ENCODE measurements at places on chromosomes 16 and 17. TPM values are rescaled to one million over a fixed set of nuclear protein-coding genes. Genes with fewer than 3 reads are reported as not detected.
A peak's percentile ranks its signal among the peaks of the same experiment; 100 is the strongest.

UMOD gene
- not detected for total RNA-seq

- DNase-seq = no peak
Observed at GRCh38 chr17:20262226-20263114, 204.9 kb downstream of the LGALS9B start.

PKMYT1 gene
- 144 TPM for total RNA-seq

DNA sequence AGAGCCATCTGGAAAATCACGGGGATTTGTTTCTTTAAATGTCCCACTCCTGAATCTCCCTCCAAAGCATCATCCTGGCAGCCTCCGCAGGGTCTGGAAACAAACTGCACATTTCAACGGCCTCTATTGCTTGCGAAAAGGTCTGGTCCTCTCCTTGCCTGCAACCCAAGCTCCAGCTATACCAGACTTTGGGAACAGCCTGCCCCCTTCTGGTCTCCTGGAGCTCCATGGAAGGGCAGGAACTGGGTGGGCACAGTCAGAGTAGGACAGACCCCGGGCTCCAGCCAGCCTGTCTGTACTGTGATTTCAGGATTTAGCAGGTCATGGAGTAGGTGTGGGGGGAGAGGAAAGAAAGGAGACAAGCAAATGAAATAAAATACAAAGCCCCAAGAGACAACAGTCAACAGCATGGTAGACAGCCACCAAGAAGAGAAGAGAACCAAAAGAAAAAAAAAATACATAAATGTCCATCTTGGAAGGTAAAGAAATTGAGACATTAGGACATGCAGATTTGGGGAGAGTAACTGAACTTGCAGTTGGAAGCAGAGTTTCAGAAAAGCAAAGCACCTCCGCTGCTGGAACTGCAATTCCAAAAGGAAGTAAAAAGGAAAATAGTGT, 2.7 kb downstream of the XYLT1 start:
- peak; percentile 34 for DNase-seq

GRCh38 chr17:32943647-32944191, 15.8 kb downstream of the TMEM98 start:
- no peak for DNase-seq

- DNase-seq = no peak
Observed at GRCh38 chr16:53980675-53981074, 276.7 kb downstream of the FTO start.

Data from activated naive CD8-positive, alpha-beta T cell treated with anti-CD3 and anti-CD28 coated beads for 36 hours (primary cell).